ENCODE measurements at places on chromosomes 2 and 18.

GRCh38 chr2:166436189-166436588 is 57.9 kb downstream of the SCN7A start:
- DNase-seq = no peak

GRCh38 chr2:15643791-15644585 is 52.3 kb downstream of the DDX1 start:
- no peak for DNase-seq

- no peak for DNase-seq
These were observed 504.3 kb upstream of the ID2 start for GRCh38 chr2:8177566-8177965.

GRCh38 chr2:124920448-124920847 is 895.4 kb downstream of the CNTNAP5 start:
- DNase-seq = no peak

- DNase-seq = no peak
These were observed 48.7 kb downstream of the LYPD1 start for GRCh38 chr2:132621131-132621875.

DNA sequence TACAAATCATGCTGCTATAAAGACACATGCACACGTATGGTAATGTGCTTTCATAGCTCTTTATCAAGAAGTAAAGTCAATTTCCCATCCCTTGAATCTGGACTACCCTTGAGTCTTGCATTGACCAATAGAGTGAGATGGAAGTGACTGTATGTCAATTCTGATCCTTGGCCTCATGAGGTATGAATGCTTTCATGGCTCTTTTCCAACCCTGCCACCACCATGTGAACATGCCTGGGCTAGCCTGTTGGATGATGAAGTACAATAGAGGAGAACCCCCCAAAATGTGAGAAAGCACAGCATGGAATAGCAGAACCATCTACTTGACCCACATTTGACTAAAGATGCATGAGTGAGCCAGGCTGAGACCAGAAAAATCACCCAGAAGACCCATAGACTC is 237.0 kb downstream of the NYAP2 start:
- no peak for DNase-seq

- no peak for DNase-seq
These were observed 49.6 kb upstream of the POU3F3 start for GRCh38 chr2:104804148-104804890.

GRCh38 chr2:158232476-158232875 is 130.8 kb downstream of the UPP2 start:
- DNase-seq = no peak

DNA sequence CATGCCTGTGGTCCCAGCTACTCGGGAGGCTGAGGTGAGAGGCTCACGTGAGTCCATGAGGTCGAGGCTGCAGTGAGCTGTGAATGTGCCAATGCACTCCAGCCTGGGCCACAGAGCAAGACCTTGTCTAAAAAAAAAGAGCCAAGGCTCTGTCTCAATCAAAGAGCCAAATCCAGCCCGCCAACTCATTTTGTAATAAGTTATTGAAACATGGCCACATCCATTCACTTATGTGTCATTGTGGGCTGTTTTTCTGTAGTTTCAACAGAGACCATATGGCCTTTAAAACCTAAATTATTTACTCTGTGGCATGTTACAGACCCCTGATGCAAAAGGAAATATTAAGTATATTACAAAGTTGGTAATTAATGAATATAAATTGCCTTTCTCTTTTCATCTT is 60.8 kb downstream of the GPR39 start:
- DNase-seq = no peak

DNA sequence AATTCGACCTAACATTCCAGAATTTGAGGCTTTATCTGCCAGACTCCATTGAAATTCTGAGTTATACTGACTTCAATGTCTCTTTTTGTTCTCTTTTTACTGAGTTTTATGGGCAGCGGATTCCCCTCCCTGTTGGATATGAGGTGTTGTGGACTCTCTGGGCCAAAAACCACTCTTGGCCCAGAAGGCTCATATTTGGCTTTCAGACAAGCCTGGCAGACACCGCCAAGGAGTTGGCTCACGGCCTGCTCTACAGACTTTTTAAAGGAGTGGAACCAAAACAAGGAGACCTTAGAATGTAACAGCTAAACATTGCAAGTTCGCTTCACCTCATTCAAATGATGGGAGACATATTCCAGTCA is 206.4 kb upstream of the NCKAP5 start:
- DNase-seq = no peak

DNA sequence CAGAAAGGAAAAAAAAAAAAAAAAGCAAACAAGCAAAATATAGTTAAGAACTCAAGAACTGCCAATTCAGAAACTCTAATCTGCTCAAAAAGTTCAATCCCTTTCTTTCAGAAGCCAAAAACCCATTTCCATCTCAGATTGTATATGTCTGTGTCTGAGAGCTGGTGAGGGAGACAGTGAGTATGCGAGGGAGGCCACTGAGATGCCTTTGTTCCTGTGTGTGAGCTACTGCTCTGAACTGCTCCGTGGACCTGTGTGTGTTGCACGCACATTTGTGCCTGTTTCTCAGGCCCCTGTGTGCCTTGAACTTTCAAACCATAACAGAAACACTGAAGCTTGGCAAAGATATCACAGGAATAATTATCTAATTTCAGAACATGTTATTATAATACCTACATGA is 2.5 kb upstream of the PKDCC start:
- DNase-seq = no peak

- no peak for DNase-seq
These were observed 1.0 kb upstream of the ANKRD62 start for GRCh38 chr18:12092398-12093229.

DNA sequence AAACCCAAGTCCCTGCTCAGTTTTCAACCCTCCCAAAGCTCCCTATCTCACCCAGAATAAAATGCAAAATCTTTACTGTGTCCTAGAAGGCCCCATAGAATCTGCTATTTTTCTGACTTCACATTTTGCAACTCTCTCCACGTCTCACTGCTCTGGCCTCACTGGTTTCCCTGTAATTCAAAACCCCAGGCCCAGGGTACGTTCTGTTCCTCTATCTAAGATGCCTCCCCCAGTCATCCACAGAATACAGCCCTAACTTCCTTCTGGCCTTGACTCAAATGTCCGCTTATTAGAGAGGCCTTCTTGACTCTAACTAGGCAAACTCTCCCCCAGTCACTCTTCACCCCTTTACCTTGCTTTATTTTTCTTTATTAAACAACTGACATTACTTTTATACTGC is 42.0 kb downstream of the FAM161A start:
- no peak for DNase-seq

DNA sequence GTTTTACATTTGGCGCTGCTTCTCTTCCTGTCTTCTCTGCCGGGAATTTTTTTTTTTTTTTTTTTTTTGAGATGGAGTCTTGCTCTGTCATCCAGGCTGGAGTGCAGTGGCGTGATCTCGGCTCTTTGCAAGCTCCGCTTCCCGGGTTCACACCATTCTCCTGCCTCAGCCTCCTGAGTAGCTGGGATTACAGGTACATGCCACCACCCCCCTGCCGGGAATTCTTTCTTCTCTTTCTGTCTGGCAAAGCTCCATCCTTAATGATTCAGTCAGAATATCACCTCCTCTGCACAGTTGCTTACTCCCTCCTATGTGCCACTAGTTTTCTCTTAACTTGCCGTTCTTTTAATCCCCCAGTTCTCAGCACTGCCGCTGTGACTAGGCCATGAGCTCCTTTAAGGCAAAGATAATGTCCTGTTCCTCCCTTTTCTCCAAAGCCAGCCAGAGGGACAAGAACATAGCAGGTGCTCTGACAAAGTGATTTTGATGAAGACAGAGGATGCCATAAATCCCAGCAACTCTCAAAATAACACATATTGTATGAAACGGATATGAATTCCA is 112.1 kb upstream of the LRATD1 start:
- DNase-seq = no peak

- DNase-seq = no peak
These were observed at the start of gene HOXD13 for GRCh38 chr2:176092270-176093144. TSS of gene HOXD13 (plus strand) at chr2:176092721. CDS start at chr2:176092891, 170 bp downstream.

DNA sequence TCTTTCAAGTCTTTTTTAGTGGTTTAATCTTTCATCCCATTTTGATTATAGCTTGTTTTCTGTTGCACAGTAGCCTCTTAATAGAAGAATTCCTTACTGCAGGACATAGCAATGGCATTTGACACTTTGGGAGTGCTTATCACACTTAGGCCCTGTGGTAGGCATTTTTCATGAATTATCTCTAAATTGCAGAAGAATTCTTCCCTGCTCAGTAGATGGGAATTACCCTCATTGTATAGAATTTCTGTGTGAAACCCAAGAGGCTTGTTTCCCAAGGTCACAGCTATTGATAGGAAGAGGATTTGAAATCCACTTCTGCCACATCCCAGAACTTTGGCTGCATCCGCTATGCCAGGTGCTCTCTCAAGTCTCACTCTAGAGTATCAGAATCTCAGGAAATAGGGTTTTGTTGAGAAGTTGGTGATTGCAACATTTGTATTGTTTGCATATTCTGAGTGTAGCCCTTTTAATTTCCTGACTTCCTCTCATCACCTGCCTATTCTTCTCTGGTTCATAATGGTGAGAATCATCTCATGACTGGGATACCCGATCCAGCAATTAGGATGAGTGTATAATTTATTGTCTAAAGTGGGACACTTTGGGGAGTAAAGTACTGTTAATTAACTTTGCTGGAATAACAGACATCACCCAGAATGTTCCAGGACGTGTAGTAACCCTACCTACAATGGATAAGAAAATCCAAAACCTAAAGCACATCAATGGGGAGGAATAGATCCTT is 255.2 kb upstream of the RASGRP3 start:
- DNase-seq = no peak

GRCh38 chr2:3253913-3254441 is 123.6 kb downstream of the EIPR1 start:
- no peak for DNase-seq

DNA sequence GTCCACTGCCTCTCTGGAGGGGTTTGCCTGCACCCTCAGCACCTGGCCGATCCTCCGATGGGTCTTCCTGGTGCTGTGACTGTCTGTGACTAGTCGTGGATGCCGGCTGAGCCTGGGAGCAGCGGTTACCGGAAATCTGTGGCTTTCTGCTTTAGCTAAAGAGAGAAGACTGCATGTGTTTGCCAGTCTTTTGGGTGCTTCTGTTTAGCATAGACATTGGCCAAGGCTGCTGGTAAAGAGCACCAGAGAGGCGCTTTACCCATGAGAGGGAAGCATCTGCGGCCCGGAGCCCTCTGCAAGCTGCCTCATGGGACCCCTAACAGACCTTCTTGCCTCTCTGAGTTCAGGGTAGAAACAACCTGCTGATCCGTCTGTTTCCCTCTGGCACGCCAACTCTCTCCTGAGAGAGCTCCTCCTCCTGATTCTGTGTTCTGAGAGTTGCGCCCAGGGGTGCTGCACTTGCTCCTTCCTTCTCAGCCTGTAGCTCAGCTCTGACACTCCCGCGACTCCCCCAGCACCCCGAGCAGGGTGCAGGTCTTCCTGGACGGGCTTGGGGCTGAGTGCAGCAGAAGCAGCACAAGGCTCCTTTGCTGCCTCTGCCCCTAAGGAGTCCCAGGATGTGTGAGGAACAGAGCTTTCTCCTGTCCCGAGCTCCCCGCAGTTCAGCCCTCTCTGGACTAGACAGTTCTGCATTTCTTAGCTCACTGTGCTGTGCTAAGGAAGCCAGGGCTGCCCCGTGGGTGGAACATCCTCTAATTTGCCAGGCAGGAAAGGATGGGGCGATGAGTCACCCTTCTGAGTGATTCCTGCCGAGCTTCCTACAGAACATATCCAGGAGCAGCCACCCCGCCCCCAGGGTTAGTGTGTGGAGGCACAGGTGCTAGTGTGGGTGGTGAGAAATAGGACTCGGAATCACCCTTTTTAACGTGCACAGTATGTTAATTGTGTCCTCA is 203.2 kb downstream of the SH3RF3 start:
- no peak for DNase-seq

DNA sequence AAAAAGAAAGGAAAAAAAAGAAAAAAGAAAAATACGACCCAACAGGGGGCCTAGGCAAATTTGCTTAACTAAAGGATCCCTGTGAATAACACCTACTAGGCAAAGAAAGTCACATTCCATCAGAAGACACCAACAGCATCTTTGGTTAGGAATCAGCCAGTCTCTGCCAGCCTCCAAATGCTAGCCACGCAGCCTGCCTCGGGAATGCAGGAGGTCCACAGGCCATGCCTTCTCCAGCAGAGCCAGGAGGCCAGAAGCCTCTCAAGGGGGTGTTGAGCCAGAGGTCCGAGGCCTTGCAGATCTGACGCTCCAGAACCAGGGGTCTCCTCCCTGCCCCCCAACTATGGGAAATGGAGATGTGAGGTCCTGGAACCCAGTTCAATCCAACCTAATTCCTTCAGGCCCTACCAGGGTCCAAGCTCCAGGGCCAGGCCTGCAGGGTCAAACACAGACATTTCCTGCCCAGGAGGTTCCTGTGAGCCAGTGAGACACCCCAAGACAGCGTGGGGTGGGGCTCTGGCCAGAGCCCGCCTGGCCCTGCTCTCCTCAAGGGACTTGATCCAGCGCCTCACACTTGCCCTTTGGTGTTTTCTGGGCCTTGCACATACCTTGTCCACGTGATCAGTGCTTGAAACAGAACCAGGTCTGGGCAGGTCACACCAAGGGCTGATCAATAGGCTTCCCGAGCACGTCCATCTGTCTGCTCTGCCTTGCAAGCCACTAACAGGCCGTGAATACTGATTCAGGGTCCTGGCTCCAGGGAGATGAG is 289.6 kb upstream of the ID2 start:
- no peak for DNase-seq

DNA sequence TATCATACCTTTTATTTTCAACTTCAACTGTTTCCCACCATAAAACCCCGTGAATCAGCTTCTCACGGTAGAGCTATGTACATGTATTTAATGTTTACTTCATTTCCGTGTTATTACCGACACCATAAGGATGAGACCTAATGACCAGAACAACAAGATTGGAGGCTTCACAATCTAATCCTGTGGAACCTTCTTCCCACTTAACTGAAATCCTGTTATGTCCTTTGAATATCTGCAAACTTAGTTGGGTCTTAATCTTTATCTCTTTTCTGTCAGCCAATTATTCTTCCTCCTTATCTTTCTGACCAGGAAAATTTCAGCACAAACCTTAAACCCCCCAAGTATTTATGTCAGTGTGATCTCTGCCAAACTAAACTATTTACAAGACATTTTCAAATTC is 214.4 kb downstream of the TMX3 start:
- no peak for DNase-seq

- DNase-seq = no peak
These were observed 14.6 kb upstream of the NOSTRIN start for GRCh38 chr2:168787782-168788376.

- no peak for DNase-seq
These were observed 448.1 kb upstream of the VRK2 start for GRCh38 chr2:57598551-57598950.

DNA sequence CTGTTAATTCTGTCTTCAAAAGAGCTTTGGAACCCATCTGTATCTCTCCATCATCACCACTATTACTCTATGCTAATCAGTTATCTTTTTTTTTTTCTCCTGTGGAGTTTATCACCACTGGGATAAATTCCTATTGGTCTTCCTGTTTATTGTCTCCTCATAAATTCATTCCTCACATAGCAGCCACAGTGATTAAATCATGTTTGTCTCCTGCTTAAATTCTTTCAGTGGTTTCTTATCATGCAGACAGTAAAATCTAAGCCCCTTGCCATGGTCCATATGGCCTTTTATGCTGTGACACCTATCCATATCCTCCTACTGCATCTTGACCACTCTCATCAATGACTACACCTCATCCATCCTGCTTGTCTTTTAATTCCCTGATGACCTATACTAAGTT is 239.8 kb upstream of the ZEB2 start:
- DNase-seq = no peak

Measured in liver (tissue), 10 donors.